Stimulated activated CD8-positive, alpha-beta memory T cell treated with anti-CD3 and anti-CD28 coated beads, Interleukin-4, amount 100 ng/mL, for 1 hour (primary cell): ENCODE measurements at places on chromosomes 2 and 18.

DNA sequence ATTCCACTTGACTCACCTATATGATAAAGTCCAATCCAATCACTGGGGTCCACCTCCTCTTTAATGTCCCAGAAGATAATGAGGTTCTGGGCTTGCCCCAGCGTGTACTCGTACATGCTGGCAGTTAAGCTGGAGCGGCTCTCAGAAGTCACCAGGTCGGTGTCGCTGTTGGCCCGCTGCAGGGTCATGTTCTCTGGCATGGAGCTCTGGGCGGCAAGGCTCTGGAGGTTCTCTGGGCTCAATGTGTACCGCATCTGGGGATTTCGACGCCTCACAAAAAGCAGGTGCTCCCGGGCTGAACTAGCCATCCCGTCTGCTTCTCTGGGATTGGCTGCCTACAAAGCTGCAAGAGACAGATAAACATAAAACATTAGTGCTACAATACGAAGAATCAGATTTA lies 206.4 kb upstream of the CCDC150 start:
- DNase-seq = no peak

DNA sequence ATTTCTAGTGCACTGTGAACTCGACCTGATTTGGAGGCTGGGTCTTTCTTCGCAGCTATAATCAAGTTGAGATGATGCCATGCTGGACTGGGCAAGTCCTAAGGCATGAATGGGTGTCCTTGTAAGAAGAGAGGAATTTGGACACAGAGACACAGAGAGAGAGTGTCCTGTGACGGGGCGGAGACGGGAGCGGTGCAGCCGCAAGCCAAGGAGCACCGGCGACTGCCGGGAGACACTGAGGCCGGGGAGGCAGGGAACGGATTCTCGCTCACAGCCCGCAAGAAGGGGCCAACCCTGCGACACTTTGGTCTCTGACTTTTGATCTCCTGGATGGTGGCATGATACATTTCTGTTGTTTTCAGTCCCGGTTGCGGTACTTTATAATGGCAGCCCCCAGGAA lies 22.4 kb upstream of the MBP start:
- DNase-seq = no peak

GRCh38 chr2:240432820-240433801 lies 2.4 kb upstream of the GPC1 start:
- DNase-seq = no peak

DNA sequence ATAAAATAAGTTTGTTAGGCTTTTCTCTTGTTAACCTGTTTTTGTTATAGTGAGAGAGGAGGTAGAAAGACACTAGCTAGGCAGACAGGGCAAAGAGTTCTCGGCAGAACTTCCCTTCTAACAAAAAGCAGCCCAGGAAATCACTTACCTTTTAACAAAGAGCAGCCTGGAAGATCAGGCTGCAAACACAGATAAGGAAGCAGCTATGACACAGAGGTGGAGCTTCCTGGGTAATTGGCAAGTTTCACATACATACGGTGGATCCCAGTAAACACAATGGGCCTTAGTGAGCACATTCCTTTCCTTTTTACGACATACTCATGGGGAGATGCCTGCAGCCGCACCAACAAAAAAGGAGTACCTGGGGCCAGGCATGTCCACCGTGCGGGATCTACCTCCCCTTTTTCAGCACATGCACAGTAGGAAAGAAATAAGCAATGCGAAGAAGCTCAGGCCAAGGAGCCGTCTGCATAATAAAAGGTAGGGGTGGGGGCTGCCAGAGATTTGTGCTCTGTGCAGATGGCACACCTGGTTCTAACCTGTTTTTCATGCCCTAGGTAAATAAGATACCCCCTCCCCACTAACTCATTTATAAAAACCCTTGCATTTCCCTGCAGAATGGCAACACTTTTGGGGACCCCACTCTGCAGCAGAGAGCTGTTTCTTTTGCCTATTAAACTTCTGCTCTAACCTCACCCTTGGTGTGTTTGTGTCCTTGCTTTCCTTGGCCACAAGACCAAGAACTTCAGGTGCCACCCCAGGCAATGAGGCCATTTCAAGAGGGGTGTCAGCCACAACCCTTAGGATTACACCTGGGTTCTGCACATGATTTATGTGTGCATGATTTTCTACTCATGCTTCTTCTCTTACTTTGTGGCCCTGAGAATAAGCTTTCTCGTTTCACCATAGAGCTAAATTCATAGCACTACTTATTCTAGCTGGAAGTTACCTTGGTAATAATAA lies 26.5 kb downstream of the MDH1 start:
- no peak for DNase-seq

DNA sequence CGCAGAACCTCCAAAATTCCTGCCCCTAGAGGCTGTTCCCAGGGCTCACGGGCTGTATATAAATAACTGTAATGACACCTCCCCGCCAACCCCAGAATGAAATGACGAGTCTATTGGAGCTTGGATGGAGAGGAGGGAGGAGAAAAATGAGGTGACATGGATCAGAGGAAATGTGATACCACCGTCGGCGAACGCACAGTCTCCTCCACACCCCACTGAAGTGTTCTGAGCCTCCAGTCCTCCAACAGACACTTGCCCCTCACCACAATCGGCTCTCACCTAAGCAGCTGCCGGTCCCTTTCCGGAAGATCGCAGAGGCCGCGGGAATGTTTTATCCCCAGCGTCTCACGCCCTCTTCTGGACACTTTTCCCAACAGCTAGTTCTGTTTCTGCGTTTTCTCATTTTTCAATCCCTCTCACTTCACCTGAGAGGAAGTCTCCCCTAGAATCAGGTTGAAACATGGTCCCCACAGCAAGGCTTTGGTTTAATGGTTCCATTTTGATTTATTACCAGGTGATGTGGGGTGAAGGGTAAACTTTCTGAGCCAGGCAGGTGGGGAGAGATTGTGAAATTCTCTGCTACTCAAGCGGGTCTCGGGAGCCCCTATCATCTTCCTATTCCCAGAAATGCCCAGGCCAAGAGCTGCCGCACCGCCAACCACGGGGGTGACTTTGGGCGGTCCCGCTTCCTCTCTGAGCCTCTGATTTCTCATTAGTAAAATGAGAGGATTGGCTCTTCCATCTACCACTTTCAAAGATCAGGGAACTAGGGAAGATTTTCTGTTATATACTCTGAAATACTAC lies 9.1 kb upstream of the MYO5B start:
- no peak for DNase-seq

- DNase-seq = no peak
These were observed 123.5 kb upstream of the EML6 start for GRCh38 chr2:54599914-54600313.

DNA sequence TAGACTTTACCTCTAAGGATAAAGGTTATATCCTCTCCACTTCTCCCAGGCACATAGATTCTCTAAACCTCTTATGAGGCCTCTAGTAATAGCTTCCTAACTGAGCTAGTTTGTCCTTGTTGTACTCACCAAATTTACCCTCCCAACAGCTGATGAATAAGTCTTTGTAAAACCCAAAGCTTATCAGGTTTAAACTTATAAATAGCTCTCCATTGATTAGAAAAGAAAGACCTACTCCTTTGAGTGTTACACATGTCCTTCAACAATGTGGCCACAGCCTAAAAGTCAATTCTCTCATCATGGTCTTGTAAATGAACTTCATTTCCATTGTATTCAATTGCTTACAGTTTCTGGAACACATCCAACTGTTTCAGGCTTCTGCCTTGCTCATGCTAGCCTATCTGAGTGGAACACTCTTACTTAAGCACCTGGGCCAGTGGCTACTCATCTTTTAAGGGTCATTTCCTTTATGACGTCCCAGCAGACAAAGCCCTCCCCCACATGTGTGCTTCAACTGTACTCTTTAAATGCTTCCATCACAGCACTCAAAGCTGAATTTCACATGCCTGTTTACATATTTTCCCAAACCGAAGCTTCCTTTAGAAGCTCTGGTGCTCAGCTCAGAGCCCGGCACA lies 131.6 kb downstream of the CDH2 start:
- DNase-seq = no peak
